Tibial nerve (tissue), 4 donors: ENCODE measurements at places on chromosomes 4 and X. TPM values are rescaled to one million over a fixed set of nuclear protein-coding genes. Genes with fewer than 3 reads are reported as not detected.

GRCh38 chr4:138437263-138437851 lies 195.2 kb upstream of the SLC7A11 start:
- H3K27me3 ChIP-seq: no peaks in the 10 kb centered on the region
- H3K36me3 ChIP-seq: no peaks in the 10 kb centered on the region
- DNase-seq: no peak

DNA sequence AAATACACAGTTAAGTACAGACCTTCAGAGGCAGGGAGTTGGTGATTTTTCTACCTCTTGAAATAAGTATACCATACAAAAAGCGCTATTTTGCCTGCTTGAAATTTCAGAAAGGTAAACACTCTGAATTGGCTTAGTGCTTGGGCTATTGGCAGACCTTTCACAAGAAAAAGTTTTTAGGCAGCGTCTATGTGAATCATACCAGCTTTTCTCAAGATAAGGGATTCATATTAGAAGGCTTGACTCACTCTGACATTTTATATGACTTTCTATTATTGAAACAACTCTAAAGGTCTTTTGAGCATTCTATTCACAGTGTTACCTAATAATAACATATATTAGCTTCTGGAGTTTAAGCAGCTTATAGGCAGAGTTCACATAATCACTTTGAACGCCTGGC lies 286.4 kb upstream of the FAT1 start:
- no peak overlapping the region for H3K27ac ChIP-seq
- no peaks in the 10 kb centered on the region for H3K36me3 ChIP-seq
- no peak overlapping the region for H3K4me3 ChIP-seq
- peaks cover 5% of the 10 kb centered on the region for H3K4me1 ChIP-seq
- no peak for DNase-seq

HS3ST1 gene
- total RNA-seq: 0.21 TPM

OTC gene
- total RNA-seq: 0.87 TPM

MAGEA11 gene
- total RNA-seq: not detected

NWD2 gene
- 1.1 TPM for total RNA-seq
